Activated CD4-positive, alpha-beta T cell treated with anti-CD3 and anti-CD28 coated beads, Interleukin-2, amount 50 U/mL, for 1 hour (primary cell): ENCODE measurements at places on chromosomes 12 and 14.

- no peak for DNase-seq
Observed at GRCh38 chr12:46572644-46573346, 200.2 kb upstream of the SLC38A2 start.

GRCh38 chr14:23514644-23514957 lies 37.0 kb downstream of the ZFHX2 start:
- DNase-seq: no peak

DNA sequence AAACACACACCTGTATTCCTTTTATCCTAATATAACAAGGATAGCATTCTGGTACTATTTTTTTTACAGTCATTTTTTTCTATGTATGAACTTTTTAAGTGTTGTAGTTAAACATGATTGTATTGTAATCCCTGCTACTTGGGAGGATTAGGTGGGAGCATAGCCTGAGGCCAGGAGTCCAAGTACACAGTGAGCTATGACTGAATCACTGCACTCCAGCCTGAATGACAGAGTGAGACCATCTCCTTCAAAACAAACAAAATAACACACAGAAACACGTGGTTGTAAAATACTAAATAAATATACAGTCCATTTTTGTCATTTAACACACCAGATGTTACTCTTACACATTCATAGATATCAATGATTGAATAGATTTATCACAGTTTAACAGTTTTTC lies 56.9 kb downstream of the MAP4K5 start:
- no peak for DNase-seq

DNA sequence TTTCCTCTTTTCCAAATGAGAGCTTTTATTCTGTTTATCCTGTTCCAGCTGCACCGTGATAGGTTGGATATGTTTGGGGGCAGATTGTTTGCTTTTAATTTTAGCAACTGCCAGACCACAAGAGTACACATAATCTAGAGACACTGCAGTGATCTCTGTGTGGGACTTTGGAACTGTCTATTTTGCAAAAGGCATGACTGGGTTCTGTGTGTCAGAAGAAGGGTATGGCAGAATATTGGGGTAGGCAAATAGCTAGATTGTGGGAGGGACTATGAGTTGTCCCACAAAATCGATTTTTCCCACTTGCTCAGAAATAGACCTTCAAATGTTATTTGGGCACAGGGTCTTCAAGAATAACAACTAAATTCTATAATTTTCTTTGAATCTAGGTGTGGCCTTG lies 275.9 kb upstream of the KITLG start:
- no peak for DNase-seq

DNA sequence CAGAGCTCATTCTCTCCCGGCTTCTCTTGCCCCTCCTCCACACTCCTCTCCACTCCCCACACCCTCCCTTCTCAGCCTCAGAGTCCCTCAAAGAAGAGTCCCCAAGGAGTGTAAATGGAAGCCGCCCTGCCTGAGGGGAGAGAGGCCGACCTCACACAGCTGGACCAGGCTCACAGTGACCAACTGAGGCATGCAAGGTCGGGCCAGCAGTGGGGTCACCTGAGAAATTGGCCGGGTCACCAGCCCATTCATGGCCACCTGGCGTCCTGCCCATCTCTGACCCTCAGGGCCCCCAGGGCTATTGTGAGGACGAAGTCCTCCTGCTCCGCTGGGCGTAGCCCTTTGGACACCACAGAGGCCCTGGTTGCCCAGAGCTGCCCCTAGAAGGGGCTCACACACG lies 49.5 kb upstream of the NUAK1 start:
- no peak for DNase-seq

GRCh38 chr12:6774499-6775062 lies 2.3 kb downstream of the LAG3 start:
- DNase-seq: no peak

DNA sequence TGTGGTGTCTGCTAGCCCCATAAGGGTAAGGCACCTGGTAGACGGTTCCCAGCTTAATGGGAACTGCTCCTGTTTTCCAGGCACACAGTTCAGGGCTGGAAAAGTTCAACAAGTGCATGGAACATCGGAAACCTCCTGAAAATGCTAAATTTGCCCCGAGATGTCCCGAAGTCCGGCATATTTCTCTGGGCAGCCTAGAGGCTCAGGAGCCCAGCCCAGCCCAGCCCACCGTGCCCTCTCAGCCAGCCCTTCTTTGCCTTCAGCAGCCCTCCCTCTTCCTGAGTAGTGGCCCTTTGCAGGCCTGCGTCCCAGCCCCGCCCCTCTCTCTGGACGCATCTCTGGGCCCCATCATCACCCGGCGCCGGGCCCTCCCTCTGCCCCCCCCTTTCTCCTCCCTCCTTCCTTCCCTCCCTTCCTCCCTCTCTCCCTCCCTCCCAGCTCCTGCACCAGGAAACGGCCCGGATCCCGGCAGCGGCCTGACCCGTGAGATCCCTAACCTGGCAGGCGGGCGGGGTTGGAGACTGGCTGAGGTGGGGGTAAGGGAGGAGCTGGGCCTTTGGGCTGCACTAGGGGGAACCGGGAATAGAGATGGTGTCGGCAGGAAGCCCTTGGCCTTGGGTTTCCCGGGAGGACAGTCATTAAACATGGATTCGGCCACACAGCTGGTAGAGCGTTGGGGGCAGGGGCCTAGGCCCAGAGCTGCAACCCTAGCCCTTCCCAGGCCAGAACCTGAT lies at the start of gene BCL2L2:
Gene BCL2L2, plus strand, starts transcription at position 422 of the 734 bp plus-strand sequence. CDS start 935 bp downstream, outside the sequence.
- no peak for DNase-seq

DNA sequence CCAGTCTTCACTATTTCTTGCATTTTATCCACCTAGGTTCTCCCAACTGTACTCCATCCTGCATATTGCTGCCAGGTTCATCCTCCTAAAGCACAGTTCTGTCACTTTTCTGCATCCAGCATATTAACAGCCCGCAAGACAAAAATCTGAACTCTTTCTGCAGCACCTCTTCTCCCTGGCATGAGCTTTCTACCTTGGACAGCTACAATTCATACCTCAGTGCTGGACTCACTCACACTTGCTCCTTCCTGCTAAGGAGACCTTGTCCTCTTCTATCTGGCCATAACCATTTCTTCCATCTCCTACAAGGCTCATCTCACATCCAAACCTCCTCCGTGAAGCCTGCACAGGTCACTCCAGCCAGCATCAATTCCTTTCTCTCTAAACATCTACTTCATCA lies 170.1 kb upstream of the GRIP1 start:
- DNase-seq: no peak

GRCh38 chr12:4278329-4279197 lies 5.0 kb downstream of the CCND2 start:
- no peak for DNase-seq

- DNase-seq: no peak
Observed at GRCh38 chr14:57998766-57999165, 132.9 kb upstream of the SLC35F4 start.

DNA sequence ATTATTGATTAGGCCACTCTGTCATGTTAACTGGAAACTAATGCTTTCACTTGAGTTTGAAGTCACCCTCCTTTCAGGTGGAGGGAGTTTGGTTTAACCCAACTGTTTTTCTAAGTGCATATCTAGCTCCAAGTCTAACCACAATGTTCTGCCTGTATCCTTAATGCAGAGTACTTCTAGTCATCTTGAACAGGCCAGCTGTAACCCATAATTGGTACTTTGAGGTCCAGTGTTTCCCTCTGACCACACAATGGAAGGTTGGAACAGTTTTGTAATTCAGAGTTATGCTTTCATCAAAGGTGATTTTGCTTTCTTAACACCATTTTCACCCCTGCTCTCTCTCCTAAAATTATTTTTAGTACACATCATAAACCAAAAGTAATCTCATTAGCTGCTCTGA lies 237.2 kb upstream of the DCN start:
- no peak for DNase-seq

- DNase-seq: no peak
Observed at GRCh38 chr14:38129705-38130104, 78.0 kb upstream of the SSTR1 start.

GRCh38 chr12:24743941-24744793 lies 204.7 kb downstream of the BCAT1 start:
- no peak for DNase-seq

DNA sequence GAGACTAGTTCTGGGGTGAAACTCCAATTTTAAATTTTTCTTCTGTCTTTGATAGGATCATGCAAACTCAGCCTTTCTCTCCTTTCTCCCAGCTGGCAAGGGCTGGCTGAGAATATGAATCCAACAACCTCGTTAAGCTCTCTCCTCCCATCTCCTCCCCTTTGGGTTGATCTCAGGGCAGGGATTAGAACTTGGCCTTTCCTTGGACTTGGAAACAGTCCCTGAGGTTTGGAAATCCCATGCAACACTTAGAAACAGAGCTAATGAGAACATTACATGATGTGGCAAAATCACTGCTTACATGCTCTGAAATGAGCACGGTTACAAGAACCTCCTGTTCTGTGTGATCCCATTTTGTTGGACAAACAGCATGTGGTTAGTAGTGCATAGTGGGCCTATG lies 31.6 kb downstream of the ACACB start:
- no peak for DNase-seq

DNA sequence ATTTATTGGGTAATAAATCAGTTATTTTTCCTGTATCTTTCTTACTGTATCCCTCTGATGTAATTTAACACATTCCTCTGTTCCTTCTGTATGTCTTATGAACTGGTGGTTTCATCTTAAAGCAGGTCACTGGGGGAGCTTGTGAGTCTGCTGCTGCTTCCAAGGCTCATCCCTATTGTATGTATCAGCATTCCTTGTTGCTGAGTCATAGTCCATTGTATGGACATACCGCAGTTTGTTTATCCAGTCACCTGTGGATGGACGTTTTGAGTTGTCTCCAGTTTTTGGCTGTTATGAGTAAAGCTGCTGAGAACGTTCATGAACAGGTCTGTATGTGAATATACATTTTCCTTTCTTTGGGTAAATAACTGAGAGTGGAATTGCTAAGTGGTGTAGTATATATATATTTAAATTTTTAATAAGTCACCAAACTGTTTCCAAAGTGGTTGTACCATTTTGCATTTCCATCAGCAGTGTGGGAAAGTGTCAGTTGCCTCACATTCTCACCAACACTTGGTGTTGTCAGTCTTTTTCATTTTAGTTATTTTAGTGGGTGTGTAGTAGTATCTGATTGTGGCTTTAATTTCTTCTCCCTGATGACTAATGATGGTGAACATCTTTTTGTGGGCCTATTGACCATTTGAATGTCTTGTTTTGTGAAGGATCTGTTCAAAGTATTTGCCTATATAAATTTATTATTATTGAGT lies 82.7 kb downstream of the BEGAIN start:
- DNase-seq: no peak

GRCh38 chr14:74510959-74511409 lies 17.4 kb downstream of the ISCA2 start:
- no peak for DNase-seq

DNA sequence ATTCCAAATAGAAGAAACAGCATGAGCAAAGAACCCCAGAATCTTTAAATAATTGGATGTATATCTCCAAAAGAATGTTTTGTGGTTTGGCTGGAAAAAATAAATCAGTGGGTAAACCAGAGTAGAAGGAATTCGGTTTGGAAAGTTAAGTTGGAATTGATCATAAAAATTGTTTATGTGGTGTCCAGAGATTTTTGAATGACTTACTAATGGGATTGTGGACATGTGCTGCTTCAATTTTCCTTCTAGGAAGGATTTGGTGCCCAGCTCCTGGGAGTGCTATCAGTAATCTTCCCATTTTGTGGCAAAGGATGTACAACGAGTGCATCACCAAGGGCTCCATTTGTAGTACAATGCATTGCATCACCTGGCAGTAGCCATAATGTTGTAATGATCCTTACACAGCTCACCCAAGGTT lies 224.8 kb downstream of the SLC16A7 start:
- no peak for DNase-seq

GRCh38 chr12:12807970-12808702 lies 5.0 kb upstream of the DDX47 start:
- DNase-seq: peak; percentile 50

DNA sequence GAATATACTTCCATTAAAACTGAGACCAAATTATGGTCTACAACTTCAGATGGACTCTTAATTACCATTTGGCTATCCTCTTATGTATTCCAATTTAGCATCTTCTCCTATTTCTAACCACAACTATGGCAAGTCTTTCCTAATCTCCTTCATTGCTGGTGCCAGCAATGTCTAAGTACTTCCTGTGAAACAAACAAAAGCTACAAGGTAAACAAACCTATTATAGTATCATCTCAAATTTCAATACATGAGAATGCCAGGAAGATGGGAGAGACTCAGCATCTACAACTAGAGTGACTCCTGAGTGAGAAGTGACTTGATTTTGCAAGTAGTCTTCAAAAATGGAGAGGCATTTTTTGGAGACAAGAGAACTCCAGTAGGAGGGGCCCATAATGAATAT lies 202.9 kb upstream of the ATXN7L3B start:
- no peak for DNase-seq

DNA sequence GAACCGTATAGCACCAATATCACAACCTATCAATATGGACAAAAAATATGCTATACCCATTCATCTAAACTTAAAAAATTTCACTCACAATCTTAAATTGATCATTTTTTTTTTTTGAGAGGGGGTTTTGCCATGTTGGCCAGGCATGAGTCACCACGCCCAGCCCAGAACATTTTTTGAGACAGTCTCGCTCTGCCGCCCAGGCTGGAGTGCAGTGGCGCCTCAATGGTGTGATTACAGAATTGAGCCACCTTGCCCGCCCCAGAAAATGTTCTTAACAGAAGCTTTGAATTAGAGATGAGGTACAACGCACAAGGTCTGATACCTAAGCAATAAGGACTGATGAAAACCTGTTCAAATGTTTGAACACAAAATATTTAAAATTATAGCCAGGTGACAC lies 15.8 kb upstream of the ATP5F1B start:
- DNase-seq: no peak

- DNase-seq: no peak
Observed at GRCh38 chr12:50686976-50687375, 76.9 kb upstream of the ATF1 start.

DNA sequence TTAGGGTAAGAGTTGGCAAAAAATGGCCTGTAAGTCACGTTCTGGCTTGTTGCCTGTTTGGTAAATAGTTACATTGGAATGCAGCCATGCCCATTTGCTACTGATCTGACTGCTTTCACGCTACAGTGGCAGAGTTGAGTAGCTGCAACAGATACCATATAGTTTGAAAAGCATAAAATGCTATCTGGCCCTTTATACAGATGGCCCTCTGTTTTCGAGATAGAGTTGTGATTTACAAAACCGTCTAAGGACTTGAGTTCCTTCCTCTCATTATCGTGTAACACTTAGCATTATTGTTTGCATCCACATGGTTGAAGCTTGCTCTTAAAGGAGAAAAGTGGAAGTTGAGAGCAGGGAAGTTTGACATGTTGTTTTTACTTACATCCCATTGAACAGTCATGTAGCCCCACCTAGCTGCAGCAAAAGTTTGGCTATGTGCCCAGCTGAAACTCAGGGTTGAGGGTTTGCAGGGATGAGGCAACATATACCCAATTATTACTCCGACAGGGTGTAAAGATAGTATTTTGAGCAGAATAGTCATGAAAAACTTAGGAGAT lies 11.3 kb upstream of the SCFD1 start:
- DNase-seq: no peak

GRCh38 chr14:21040370-21040925 lies 1.7 kb upstream of the RNASE7 start:
- no peak for DNase-seq

- DNase-seq: no peak
Observed at GRCh38 chr12:120361506-120362208, 7.3 kb downstream of the MSI1 start.
